ENCODE measurements at places on chromosomes 2 and 18.
A peak's percentile ranks its signal among the peaks of the same experiment; 100 is the strongest.

DNA sequence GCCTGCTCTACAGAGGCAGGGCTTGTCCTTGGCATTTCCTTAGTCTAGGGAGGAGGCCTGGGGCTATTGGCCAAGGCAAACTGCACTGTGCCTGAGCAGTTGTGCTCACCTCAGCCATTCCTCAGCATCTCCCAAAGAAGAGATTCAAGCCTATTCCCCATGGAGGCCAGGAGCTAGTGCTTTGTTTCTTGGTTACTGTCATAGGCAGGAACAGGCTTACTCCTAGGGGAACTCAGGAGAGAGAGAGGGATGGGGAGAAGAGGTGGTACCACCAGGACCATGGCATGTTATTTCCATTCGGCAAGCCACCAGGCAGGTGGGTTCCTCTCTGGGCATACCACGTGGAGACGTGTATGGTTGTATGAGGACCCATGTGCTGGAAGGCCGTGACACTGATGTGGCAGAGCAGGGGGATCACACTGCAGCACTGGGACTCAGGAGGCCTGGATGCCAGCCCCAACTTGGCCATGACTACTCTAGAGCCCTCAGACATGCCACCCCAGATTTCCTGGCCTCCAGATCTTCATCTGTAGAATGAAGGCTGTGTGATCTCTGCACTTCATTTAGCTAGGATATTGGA is 233.7 kb downstream of the LOXHD1 start:
- DNase-seq = no peak
- no peaks in the 10 kb centered on the region for H3K27me3 ChIP-seq
- H3K36me3 ChIP-seq = no peaks in the 10 kb centered on the region
- H3K27ac ChIP-seq = no peak overlapping the region
- H3K4me3 ChIP-seq = no peak overlapping the region
- H3K4me1 ChIP-seq = peaks cover 26% of the 10 kb centered on the region

DNA sequence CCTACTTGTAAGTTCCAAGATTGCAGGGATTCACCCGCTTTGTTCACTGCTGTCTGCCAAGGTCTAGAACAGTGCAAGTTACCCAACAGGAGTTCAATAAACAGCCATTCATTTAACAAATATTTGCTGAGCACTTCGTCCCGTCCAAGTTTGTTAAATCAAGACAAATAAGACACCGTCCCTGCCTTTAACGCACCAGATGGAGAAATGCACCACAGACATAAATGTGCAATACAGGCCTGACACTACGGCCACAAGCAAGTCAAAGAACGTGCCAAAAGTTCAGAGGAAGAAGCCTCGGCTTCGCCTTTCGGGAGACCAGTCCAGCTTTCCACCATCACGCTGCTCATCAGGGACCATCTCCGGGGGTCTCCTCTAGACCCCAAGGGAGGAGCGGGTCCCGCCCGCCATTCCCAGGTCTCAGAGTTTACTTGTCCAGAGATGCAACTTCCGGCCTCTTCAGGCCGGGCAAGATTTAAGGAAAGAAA is 429 bp downstream of the C2orf76 start:
- peaks cover 5% of the 10 kb centered on the region for H3K4me1 ChIP-seq
- H3K4me3 ChIP-seq = peak overlapping the region; percentile 69
- DNase-seq = peak; percentile 32

- H3K4me3 ChIP-seq = no peak overlapping the region
- no peak overlapping the region for H3K27ac ChIP-seq
- H3K4me1 ChIP-seq = no peaks in the 10 kb centered on the region
- no peak for DNase-seq
- no peaks in the 10 kb centered on the region for H3K36me3 ChIP-seq
These were observed 299.4 kb downstream of the LPIN1 start for GRCh38 chr2:12045864-12046291.

DNA sequence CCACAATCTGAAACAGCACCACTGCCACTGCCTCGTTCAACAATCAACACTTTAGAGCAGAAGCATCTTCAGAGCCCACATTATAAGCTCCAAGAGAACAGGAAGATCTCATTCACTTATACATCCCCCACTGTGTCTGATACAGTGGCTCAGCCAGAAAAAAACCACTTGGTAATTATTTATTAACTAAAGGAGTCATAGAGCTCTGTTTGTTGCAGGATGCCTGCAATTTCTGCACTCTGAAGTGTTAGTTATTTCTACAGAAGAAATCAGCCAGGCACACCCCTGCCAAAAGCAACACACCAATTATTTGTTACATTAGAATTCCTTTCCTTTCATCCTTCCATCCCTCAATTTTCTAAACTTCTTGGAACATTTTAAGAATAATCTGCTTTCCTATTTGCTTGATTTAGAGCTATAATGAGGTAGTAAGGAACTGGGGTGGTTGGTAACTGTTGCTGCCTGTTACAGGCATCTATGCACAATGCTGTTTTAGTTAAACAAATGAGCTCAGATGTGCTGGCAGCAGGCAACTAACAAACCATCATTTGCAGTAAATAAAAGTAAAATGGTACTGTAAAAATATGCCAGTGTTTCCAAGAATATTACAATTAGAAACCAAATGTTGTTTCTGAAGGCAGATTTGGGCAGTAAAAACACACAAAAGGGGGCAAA is 59.9 kb downstream of the DYM start:
- no peaks in the 10 kb centered on the region for H3K27me3 ChIP-seq
- H3K36me3 ChIP-seq = no peaks in the 10 kb centered on the region
- no peak overlapping the region for H3K27ac ChIP-seq
- no peaks in the 10 kb centered on the region for H3K4me1 ChIP-seq
- H3K4me3 ChIP-seq = no peak overlapping the region
- no peak for DNase-seq

DNA sequence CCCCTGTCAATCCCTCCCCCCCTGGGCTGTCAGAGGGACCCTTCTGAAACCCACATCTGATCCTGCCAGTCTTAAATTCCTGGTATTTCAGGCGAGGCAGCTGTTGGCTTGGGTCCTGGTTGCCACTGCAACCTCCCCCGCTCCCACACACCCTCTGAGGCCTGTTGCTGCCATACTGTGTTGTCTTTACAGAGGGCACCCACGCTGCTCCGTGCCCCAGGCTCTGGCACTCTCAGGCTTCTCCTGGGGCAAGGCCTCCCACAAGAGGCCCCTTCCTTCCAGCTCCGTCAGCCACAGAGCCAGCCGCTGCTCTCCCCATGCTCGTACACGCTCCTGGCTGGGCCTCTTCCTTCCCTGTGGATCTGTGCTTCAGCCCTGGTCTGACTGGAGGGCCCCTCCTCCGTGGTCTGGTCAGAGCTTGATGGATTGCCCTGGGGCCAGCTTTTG is 8.6 kb downstream of the CABLES1 start:
- peak; percentile 47 for DNase-seq
- H3K36me3 ChIP-seq = no peaks in the 10 kb centered on the region
- no peaks in the 10 kb centered on the region for H3K27me3 ChIP-seq
- peaks cover 37% of the 10 kb centered on the region for H3K4me1 ChIP-seq
- peak overlapping the region; percentile 55 for H3K27ac ChIP-seq

- peaks cover 33% of the 10 kb centered on the region for H3K36me3 ChIP-seq
- peak overlapping the region; percentile 97 for H3K4me3 ChIP-seq
- no peaks in the 10 kb centered on the region for H3K27me3 ChIP-seq
- peaks cover 18% of the 10 kb centered on the region for H3K4me1 ChIP-seq
- H3K27ac ChIP-seq = peak overlapping the region; percentile 94
- DNase-seq = peak; percentile 54
These were observed 4.6 kb downstream of the TGIF1 start for GRCh38 chr18:3454365-3455089.

- H3K27me3 ChIP-seq = no peaks in the 10 kb centered on the region
- peaks cover 7% of the 10 kb centered on the region for H3K4me1 ChIP-seq
- DNase-seq = no peak
- H3K36me3 ChIP-seq = peaks cover 15% of the 10 kb centered on the region
- H3K4me3 ChIP-seq = peak overlapping the region; percentile 89
These were observed 446 bp downstream of the COPS9 start for GRCh38 chr2:240135706-240136012.

- H3K27ac ChIP-seq = no peak overlapping the region
- no peak for DNase-seq
- no peaks in the 10 kb centered on the region for H3K27me3 ChIP-seq
- no peaks in the 10 kb centered on the region for H3K36me3 ChIP-seq
- H3K4me3 ChIP-seq = no peak overlapping the region
These were observed 31.1 kb downstream of the DSG4 start for GRCh38 chr18:31407649-31408048.

DNA sequence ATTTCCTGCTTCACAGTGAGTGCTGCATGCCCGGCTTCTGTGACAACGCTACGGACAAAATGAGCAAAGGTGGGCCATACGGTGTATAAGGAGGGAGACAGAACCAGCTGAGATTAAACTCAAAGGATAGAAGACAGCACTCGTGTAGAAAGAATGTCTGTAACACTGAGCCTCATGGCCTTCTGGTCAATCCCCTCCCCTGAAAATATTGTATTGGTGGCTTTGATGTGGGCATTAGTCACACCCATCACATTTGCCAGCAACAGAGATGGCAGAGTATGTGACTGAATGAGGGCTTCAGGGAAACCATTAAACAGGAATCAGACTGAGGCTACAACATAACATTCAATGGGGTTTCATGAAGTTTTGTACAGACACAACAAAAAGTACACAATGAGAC is 287.8 kb upstream of the CCDC68 start:
- no peaks in the 10 kb centered on the region for H3K27me3 ChIP-seq
- H3K36me3 ChIP-seq = peaks cover 4% of the 10 kb centered on the region
- H3K27ac ChIP-seq = no peak overlapping the region

DNA sequence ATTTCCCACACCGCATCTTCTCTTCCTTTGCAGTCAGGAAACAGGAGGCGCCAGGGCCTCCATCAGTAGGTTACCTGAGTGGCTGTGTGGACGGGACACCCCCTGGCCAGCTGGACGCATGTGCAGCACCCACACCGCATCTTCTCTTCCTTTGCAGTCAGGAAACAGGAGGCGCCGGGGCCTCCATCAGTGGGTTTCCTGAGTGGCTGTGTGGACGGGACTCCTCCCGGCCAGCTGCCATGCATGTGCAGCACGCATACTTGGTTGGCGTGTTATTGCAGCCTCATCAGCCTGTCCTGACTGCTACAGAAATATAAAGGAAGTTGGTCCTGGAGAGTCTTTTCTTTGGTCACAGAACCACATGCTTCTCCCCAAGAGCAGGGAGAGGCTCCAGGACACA is 74.6 kb downstream of the DCDC2C start:
- no peaks in the 10 kb centered on the region for H3K36me3 ChIP-seq
- H3K27ac ChIP-seq = no peak overlapping the region
- H3K4me3 ChIP-seq = no peak overlapping the region

DNA sequence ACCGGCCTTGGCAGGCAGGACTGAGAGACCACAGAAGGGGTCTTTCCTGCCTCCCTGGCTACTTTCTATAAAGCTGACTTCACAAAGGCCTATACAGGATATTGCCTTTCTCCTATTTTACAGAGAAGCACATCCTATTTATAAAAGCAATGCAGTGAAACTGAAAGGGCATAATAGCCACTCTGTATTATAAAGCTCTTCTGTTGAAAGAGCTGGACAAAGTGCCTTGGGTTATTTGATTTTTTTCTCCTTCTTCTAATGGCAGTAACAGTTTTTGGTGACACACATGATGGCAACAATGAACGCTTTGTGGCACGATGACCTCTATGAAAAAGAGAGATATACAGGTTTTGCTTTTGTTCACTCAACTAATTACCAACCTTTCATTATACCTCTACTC is 281.1 kb downstream of the ZNF516 start:
- H3K27me3 ChIP-seq = no peaks in the 10 kb centered on the region
- no peak overlapping the region for H3K4me3 ChIP-seq
- H3K36me3 ChIP-seq = no peaks in the 10 kb centered on the region
- H3K4me1 ChIP-seq = no peaks in the 10 kb centered on the region

DNA sequence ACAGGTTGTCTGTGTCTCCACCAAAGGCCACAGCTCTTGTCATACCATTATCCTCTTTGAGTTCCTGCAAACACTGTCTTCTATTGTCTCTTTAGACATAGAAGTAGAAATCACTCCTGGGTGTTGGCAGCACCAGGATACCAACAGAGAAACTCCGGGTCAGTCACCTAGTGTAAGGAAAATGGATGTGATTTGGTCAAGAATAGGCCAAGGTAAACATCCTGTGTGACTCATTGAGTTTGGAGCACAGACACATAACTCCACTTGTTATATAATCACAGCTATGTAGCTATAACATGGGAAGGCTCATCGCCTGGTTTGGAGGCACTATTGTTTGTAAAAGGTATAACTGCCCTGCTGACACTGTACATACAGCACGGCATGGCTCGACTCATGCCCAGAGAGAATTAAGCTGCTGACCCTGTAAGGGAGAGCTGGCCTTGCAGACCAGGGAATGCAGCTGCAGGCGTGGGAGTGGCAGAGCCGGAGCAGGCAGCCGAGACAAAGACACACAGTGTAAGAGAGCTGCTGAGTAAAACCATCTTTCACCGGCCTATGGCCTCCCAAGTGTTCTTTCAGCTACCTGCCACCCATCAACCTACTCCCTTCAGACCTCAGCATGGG is 3.4 kb upstream of the TXNL1 start:
- H3K4me3 ChIP-seq = no peak overlapping the region
- no peak overlapping the region for H3K27ac ChIP-seq
- H3K27me3 ChIP-seq = no peaks in the 10 kb centered on the region
- H3K36me3 ChIP-seq = no peaks in the 10 kb centered on the region
- H3K4me1 ChIP-seq = peaks cover 4% of the 10 kb centered on the region
- DNase-seq = peak; percentile 44

All from cardiac muscle cell (in vitro differentiated cells and primary cell).